ENCODE measurements at places on chromosomes 6 and 20.
A peak's percentile ranks its signal among the peaks of the same experiment; 100 is the strongest.

DNA sequence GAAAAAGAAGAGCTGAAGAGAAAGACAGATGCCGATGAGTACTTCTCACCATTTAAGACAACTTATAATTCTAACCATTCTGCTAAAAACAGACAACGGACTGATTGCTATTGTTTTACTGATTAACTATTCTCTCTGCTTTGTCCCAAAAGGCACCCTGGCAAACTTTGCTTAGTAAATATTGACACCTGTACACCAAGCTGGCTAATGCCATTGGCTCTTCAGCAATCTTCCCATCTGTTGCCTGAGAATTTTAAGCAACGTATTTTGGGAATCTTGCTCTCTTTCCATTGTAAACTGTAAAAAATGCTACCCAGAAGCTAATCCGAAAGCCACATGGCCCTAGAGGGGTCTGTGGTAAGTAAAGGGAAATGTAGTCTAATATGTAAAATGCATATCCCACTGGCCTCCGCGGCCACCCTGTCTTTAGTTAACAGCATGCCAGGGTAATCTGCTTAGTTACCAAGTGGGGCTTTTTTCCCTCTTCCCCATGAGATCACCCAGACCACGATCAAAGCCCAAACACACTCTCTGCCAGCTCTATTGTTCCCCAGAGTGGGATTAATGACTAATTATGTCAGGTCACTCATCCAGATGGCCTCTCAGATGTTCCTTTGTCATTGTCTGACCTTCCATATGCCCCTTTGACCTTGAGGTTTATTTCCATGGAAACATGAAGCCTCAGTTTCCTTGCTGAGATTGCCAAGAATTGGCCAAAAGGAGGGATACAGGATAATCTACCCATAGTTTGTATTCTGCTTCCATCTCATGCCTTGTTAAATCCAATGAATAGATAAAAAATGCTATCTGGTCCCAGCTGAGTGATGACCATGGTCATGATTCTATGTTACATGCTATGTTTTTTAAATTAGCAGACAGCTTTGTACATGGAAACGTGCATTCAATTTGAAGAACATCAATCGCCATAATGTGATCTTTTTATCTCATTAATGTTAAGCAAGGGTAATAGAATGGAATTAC lies 216.4 kb upstream of the MCHR2 start:
- DNase-seq = no peak

GRCh38 chr6:41836022-41836659 lies 48.6 kb downstream of the TOMM6 start:
- DNase-seq = no peak

DNA sequence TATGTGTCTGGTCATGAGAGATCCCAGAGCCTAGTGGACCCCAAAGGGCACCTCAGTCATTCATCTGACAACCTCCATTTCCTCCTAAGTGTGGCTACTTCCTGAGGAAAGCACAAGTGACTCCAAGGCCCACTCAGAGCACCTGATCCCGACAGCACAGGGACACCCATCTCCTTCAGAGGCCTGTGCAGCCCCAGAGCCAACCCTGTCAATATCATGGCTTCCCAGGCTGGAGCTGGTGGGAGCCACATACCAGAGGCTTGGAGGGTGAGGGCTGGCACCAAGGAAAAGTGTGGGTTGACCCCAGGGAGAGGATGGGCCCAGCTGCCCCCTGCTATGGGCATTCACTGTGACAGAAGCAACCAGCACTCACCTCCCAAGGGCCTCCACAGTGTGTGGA lies 117.3 kb downstream of the PSMB1 start:
- DNase-seq = no peak

DNA sequence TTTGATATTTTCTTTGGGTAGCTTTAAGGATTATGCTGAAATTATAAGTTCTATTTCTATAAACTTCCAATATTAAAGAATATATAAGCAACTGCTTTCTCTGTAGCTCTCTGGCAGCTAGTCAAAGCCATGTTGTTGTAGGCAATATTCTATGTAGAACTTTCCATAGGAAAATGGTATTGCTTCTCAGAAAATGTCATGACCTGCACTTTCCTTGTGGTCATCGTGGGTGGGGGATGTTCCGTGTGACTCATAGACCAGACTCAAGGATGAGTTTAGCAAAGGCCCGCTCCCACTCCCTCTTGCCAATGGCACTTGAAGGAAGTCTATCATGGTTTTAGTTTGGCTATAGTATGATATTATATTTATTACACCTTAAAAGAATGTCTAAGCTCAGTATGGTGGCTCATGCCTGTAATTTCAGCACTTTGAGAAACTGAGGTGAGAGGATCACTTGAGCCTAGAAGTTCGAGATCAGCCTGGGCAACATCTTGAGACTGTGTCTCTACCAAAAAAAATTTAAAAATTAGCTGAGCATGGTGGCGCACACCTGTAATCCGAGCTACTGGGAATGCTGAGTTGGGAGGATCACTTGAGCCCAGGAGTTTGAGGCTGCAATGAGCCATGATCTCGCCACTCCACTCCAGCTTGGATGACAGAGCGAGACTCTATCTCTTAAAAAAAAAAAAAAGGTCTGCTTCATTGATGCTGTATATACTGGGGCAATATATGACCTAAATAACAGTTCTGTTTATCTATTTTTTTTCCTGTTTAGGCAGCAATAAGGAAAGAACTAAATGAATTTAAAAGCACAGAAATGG lies 36.6 kb upstream of the LTV1 start:
- DNase-seq = peak; percentile 41

- DNase-seq = no peak
Measured at GRCh38 chr20:62876902-62877816, 15.5 kb upstream of the TCFL5 start.

GRCh38 chr20:47682028-47682783 lies 103.1 kb downstream of the SULF2 start:
- no peak for DNase-seq

DNA sequence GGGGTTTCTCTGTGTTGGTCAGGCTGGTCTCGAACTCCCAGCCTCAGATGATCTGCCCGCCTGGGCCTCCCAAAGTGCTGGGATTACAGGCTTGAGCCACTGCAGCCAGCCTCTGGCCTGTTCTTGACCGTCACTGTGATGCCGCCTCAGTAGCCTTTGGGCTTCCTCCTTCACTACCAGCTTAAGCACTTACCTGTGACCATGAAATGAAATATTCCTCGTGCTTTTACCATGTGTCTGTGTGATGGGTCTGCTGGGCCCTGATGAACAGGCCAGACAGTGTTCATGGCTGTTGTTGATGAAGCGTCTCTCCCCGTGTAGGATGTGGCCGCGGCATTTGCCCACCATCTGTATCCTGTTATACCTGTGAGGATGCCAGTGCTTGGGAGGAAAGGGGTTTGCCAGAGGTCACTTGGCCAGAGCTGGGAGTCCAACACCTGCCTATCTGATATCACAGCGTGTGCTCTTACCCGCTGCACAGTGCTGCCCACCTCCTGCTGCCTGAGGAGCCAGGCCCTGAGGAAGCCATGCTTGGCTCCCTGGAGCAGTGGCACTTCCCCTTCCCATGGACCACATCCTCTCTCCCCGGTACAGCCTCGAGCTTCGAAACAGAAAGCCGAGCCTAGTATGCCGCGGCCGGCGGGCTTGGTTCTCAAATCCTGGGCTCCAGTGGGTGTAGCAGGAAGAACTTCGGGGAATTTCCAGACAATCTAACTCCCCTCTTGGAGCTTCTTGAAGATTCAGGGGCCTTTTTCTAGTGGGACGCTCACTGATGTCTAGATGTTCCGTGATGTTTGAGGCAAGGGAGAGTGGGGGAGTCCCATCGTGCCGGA lies 167.9 kb downstream of the ZDHHC14 start:
- DNase-seq = no peak

- DNase-seq = no peak
Measured at GRCh38 chr20:57243480-57244220, 22.8 kb downstream of the BMP7 start.

- DNase-seq = no peak
Measured at GRCh38 chr6:106334646-106335448, 9.3 kb upstream of the ATG5 start.

GRCh38 chr20:49786196-49786595 lies 26.4 kb upstream of the SLC9A8 start:
- no peak for DNase-seq

DNA sequence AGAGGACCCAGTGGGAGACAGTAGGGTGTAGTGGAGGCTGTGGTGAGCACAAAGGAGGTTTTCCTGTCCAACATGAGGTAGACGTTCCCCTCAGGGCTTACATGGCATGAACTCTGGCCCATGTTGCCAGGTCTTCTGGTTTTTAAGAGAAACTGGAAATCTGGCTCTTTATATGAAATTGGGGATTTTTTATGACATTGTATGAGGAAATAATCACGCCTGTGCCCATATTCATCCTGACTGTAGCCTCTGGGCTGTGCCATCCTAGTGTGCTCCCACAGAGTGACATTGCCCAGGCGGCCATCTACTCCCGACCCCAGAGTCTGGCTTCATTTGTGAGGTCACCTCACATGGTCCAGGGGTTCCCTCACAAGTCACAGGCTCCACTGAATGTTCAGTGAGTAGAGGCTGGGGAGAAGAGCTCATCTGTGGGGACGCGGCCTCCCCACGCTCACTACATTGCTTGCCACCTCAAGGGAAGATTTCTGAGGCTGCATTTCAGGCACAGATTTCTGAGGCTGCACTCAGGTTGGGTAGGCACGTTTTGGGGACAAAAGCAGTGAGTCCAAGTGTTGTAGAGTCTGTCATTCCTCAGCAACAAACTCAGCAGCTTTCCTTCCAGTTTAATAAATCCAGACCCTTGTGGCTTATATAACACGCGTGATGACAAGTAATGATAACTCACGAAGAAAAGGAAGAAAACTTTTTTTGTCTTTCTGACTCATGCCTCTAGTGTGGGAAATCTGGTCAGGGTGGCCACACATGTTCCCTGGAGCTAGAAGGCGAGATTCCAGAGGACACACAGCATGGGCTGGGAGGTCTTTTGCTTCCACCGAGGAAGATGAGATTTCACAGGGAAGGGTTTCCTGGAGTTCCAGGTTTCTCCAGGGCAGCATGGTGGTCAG lies 41.7 kb downstream of the SLC24A3 start:
- no peak for DNase-seq

DNA sequence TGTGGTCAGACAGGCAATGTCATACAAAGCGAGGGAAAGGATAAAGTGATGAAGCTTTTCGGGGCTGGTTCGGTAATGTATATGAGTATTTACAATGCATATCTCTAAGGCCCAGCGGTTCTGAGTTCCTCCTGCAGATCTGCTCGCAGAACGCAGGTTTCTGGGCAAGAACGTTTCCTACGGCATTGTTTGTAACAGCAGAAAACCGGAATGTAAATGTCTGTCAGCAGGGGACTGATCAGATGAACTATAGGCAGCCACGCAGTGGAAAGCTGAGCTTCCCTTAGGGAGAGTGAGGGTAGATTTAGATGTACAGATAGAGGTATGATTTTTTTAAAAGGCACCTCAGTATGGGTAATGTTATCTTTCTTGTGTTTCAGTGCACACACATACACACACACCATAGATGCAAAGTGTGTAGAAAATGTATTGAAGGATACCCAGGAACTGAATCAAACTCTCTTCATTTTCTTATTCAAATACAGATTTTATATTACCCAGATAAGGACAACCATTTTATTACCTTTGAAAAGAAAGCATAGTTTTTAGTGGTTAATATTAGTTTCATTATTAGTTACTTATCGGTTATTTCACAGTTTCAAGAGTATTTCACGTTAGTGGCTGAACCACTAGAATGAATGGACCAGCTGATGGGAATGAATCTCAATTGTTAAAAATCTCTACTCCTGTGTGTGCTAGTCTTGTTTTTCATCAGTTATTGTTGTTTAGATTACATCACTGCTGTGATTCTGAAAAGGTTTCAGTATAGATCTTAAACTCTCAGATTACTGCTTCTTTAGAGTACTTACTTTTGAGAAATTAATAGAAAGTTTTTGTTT lies 56.2 kb downstream of the SNX9 start:
- DNase-seq = no peak

DNA sequence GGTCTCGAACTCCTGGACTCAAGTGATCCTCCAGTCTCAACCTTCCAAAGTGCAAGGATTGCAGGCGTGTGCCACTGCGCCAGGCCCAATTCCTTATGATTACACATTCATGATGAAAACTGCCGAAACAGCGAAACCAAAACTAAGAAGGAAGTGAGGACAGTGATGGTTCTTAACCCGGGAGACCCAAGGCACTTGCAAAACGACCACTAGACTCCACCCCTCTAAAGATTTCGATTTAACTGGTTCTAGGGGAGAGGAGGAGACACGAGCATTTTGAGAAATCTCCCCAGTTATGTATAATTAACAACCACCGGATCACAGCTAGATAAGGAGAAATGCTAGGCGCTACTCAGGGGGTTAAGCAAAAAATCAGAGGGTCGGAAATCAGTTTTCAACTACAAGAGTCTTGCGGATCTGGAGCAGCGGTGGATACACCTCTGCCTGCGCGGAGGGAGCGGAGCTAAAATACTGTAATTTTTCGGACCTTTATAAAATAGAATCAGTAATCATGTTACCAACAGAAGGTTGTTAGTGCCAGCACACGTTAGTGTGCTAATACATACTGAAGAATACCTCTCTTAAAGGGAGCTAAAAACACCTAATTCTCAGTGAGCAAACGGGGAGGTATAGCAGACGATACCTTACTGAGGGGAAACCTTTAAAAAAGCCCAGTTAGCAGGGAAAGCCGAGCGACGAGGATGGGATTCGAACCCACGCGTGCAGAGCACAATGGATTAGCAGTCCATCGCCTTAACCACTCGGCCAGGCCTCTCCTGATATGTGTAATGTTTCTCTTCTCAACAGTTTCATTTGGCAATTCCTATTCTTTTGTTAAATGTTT lies 60.0 kb upstream of the BTN3A2 start:
- DNase-seq = peak; percentile 64

All from stimulated activated CD4-positive, alpha-beta T cell treated with anti-CD3 and anti-CD28 coated beads, TNF-alpha, amount 100 ng/mL, for 4 hours (primary cell).